ENCODE measurements at places on chromosomes 4 and X. TPM values are rescaled to one million over a fixed set of nuclear protein-coding genes. Genes with fewer than 3 reads are reported as not detected.

GRCh38 chr4:33696586-33696985 is 2547.7 kb downstream of the ARAP2 start:
- no peak for DNase-seq

DNA sequence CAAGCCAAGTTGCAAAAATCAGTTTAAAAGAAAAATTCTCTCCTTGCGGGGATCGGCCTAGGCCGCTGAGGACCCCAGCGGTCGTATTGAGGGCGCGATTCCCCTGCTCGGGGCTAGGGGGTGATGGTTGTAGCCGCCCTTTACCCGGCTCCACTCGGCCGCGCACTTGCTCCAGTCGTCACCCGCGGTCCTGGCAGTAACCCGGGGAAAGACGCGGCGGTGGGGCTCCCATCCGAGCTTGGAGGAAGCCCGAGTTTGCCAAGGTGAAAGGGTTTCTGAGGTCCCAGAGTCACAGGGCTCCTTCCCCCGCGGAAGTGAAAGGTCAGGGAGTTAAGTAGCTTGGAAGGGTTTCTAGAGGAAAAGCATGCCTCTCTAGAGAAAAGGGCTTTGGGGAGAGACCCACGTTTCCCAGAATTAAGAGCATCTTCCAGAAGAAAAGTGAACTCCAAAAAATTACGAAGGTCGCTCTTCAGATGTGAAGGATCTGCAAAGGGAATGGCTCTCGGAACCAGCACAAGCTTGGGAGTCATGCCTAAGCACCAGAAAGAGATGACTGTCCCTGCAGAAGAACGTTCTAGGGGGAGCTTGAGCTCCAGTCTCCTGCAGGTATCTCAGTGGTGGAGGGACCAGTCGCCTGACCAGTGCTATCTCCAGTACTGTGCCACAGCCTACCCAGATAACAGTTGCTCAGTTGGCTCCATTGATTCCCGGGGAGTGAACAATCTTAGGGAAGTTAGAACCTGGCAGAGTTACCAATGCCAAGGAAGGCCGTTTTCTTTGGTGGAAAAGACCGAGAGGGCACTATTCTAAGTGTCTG is 875 bp downstream of the LAP3 start:
- no peak for DNase-seq

GRCh38 chr4:156775813-156776212 is 195.8 kb downstream of the PDGFC start:
- DNase-seq = no peak

DNA sequence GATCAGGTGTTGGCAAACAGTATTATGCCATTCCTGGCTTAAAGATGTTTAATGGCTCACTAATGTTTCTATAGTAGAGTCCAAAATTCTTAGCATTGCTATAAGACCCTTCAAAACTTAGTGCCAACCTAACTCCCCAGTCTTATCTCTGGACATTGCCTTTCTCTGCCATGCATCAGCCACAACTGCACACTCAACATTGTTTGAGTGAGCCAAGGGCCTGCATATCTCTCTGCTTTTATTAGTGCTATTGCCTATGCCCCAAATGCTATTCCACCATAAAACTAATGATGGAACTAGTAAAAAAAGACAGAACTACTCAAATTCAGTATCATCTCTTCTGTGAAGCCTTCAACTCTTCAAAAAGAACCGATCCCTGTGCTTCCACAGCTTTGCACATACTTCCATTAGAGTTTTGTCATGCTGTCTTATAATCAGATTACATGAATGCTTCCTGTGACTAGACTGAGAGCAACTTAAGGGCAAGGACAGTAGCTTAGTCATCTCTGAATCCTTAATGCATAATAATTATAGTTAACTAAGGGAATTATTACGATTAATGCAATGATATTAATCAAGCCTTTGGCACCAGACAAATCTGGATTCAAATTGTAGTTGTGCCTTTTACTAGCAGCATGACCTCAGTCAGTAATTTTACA is 53.7 kb downstream of the CHM start:
- no peak for DNase-seq

DNA sequence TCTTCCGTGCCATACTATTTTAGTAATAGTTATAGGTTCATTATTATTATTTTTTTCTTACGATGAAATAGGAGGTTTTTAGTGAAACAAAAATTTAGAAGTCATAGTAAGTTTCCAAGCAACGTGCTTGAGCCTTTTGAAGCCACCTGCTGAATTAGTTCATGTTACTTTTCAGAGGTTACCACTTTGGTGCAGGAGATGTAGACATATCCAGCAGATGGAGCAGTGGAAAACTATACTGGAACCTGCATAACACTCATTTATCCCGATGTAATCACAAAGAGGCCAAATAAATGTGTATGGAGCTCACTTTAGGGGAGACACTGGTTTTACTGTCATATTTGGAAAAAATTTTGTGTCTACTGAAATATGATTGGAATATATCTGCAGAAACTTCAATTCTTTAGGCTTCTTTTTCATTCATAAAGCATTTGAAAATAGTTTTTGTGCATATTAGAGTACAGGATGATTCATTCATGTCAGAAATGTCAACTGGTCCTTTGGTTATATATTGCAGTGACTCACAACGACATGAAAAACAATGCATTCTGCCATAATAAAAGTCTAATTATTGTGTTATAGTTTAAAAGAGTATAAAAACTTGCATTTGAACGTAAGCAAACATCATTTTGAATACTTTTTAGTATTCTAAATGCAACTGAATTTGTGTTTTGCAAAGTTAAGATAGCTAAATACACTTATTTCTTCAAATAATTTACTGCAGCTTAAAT is 2182.9 kb upstream of the TENM3 start:
- no peak for DNase-seq

- no peak for DNase-seq
Observed at GRCh38 chr4:132542228-132542627, 606.9 kb upstream of the PCDH10 start.

GRCh38 chr4:110165382-110166286 is 32.8 kb downstream of the ELOVL6 start:
- no peak for DNase-seq

GRCh38 chr4:142539796-142540482 is 306.2 kb downstream of the INPP4B start:
- DNase-seq = no peak

DNA sequence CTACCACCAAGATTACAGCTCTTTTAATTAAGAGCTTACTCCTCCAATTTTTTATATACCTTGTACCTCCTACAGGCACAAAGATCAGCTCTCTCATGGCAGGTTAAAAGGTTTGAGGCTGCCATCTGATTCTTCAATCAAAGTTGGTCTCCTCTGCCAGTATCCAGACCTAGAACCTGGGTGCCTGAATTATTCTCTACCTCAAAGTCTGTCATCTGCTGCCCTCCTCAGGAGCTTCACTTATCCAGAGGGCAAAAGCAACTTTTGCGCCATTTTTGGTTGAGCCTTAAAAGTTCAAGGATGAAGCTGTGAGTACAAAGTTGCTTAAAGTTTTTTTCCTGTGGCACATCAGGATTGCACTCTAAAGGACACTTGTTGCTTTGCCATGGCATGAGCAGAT is 343.7 kb upstream of the PPP1R2C start:
- DNase-seq = no peak

DNA sequence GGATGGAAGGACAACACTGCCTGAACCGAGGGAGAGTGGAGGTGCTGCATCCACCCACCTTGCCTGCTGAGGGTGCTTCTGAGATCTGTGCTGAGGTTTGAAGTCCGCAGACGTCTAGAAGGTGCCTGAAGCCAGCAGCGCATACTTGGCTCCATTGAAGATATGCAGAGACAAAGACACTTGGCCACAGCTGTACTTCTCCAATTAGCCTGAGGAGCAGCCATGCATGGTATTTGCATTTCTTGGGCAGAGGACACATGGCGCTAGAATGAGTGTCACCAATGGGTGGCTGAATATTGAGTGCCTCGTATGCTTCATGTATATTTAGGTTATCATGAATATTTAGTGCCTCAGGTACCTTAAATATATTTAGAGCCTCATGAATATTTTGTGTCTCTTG is 128.7 kb upstream of the ATP6AP2 start:
- no peak for DNase-seq

GRCh38 chrX:44731160-44731559 is 112.7 kb upstream of the DUSP21 start:
- DNase-seq = no peak

GRCh38 chr4:160675550-160675949 is 1488.2 kb downstream of the FSTL5 start:
- no peak for DNase-seq

DNA sequence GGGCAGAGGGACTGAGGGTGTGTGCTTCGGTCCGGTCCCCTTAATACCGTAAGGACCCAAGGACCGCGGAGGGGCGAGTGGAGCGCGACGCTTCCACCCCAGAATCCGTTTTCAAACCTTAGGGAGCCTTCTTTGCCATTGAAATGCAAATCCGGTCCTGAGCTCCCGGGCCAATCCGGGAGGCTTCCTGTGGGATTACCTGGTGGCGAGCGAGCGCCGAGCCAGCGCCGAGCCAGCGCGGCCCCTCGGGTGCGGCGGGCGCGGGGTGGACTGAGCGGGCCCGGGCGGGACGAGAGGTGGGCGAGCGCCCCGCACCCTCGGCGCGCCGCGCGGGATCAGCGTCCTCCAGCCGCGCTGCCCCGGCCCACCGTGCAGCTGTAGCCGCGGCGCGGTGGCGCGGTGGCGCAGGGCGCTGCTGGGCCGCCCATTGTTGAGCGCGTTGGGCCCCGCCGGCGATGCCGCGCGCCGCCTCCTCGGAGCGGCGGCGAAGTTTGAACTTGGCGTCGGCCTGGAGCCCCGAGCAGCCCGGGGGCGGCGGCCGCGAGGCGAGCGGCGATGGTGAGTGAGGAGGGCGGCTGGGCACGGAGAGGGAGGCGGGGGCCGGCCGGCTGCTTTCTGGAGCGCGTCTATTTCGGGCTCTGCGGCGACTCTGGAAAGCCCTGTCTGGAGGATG is 208.7 kb downstream of the SOWAHB start:
- DNase-seq = no peak

DNA sequence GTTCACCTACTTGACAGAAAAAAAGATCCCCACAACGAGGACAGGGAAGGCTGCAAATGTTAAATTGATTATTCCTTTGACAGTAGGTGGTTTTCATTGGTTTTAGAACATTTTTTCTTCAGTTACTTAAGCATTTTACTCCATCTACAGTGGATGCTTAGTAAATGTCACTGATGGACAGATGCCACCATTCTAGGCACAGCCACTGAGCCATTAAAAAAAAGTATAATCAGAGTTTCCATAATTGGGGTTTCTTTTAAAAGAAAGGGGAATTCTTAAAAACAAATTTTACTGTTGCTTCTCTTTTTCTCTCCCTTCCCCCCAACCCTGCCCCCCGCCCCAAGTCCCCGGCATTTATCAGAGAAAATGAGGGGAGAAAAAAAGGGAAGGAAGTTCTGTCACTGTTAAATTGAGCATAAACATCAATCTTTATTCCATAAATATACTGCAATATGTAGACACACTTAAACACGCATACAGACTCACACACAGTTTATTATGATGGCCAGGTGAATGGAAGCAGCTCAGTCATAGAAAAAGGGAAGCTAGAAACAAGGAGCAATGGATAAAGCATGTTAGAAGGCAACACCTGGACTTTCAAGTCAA is 79.7 kb upstream of the PRPS2 start:
- no peak for DNase-seq

DNA sequence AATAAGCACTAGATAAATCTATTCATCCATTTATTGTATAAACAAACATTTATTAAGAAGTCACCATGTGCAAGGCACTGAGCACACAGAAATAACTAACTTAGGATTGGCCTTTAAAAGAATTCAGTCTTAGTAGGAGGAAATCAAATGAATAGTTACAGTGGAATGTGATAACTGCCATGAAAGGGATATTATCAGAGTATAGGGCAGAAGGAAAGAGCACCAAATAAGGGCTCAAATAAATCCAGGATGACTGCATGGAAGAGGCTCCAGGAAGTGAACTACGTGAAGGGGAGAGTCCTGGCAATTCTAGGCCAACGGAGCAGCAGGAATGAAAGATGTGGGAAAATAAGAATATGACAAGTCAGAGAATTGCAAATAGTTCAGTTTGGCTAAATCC is 406.0 kb downstream of the INPP4B start:
- DNase-seq = no peak

GRCh38 chr4:138889216-138889615 is 126.4 kb upstream of the NOCT start:
- no peak for DNase-seq

- DNase-seq = no peak
Observed at GRCh38 chr4:177480795-177481194, 38.6 kb upstream of the AGA start.

- no peak for DNase-seq
Observed at GRCh38 chr4:40552536-40552935, 77.1 kb downstream of the RBM47 start.

DNA sequence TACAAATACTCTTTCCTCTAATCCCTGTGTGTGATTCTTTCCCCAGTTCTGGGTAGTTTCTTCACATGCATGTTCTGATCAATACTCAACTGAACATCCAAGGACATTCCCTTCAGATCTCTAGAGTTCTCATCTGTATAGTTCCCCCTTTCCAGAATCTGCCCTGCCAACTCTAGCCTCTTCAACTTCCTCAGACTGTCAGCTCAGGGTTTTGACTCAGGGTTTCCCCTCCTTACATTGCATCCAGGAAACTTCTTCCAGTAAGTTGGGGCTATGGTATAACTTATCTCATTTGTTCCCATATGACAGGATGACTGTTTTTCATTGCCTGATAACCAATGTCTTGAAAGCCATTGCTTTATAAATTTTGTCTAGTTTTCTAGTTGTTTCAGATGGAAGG is 14.2 kb upstream of the ANKRD17 start:
- no peak for DNase-seq

- DNase-seq = no peak
Observed at GRCh38 chr4:1770245-1770644, 22.8 kb upstream of the FGFR3 start.

C4orf46 gene
- 15.5 TPM for polyA plus RNA-seq

GAB3 gene
- 4.7 TPM for polyA plus RNA-seq

ASMT gene
- not detected for polyA plus RNA-seq

PPARGC1A gene
- 7.5 TPM for polyA plus RNA-seq

VMA21 gene
- polyA plus RNA-seq = 19.1 TPM
